ENCODE measurements at places on chromosomes 7 and 10. TPM values are rescaled to one million over a fixed set of nuclear protein-coding genes. Genes with fewer than 3 reads are reported as not detected.

The PHTF2 gene
- total RNA-seq = 11.3 TPM

GRCh38 chr7:85191383-85191782 is 4.5 kb upstream of the SEMA3D start:
- DNase-seq = no peak

The SERPINE1 gene
- 6.6 TPM for total RNA-seq

DNA sequence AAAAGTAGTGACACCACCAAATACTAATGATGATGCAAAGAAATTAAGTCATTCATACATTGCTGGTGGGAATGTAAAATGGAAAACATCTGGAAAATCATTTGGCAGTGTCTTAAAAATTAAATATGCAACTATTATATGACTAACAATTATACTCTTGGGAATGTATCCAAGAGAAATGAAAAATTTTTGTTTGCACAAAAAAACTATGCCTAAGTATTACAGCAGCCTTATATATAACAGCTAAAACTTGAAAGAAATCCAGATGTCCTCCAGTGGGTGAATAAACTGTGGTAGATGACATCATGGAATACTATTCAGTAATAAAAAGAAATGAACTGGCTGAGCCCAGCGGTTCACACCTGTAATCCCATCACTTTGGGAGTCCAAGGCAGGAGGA is 132.0 kb downstream of the NEBL start:
- no peak for DNase-seq

All from mucosa of gallbladder (tissue), 1 donor.